ENCODE measurements at places on chromosomes 7 and 10. TPM values are rescaled to one million over a fixed set of nuclear protein-coding genes. Genes with fewer than 3 reads are reported as not detected.

Gene POLR1F
- 26.0 TPM for total RNA-seq

GRCh38 chr10:70549962-70550458 is 52.5 kb downstream of the PRF1 start:
- no peaks in the 10 kb centered on the region for H3K36me3 ChIP-seq
- no peaks in the 10 kb centered on the region for H3K27me3 ChIP-seq
- DNase-seq: peak; percentile 81
- no peak overlapping the region for H3K4me3 ChIP-seq

DNA sequence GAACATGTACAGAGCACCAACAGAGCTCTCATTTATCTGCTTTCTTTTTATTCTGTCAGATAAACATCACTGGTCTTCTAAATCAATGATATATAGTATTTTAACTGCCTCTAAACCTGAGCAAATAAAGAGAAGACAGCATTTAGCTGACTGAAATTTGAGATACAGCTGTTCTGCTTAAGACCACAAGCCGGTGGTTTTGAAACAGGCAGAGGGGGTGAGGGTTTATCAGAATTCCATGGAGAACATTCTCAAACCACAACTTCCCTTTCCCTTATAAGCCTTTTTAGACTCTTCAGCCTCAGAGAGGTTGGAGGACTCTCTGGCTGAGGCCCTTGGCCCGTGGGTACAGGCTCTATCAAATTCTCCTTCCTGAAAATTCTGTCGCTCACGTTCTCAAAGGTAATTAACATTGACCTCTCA is 87.4 kb upstream of the RSU1 start:
- H3K27ac ChIP-seq: no peak overlapping the region
- no peaks in the 10 kb centered on the region for H3K27me3 ChIP-seq
- H3K4me1 ChIP-seq: peaks cover 16% of the 10 kb centered on the region
- no peak for DNase-seq
- H3K36me3 ChIP-seq: no peaks in the 10 kb centered on the region

GRCh38 chr7:4139656-4140625 is 542.2 kb upstream of the FOXK1 start:
- no peak for DNase-seq
- no peak overlapping the region for H3K4me3 ChIP-seq
- H3K4me1 ChIP-seq: peaks cover 7% of the 10 kb centered on the region
- H3K27ac ChIP-seq: no peak overlapping the region
- no peaks in the 10 kb centered on the region for H3K36me3 ChIP-seq
